ENCODE measurements at places on chromosomes 4 and X. TPM values are rescaled to one million over a fixed set of nuclear protein-coding genes. Genes with fewer than 3 reads are reported as not detected.
A peak's percentile ranks its signal among the peaks of the same experiment; 100 is the strongest.

The CACNA1F gene
- 1.2 TPM for total RNA-seq

DNA sequence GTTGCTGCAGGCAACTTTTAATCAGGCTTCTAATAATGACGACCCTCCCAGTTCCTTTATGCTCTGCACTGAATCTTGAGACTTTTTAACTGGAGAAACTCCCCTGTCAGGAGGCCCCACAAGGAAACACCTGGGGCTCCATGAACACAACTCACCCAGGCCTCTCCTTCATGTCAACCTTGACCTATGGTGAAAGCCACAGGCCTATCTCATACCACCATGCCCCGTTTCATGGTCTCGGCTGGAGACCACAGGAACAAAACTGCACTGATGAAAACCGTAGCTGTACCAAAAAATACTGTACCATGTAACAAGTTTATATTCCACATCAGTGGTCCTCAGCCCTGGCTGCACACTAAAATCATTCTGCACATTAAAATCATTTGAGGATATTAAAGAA, 57.0 kb downstream of the ZNF827 start:
- DNase-seq, result no peak

DNA sequence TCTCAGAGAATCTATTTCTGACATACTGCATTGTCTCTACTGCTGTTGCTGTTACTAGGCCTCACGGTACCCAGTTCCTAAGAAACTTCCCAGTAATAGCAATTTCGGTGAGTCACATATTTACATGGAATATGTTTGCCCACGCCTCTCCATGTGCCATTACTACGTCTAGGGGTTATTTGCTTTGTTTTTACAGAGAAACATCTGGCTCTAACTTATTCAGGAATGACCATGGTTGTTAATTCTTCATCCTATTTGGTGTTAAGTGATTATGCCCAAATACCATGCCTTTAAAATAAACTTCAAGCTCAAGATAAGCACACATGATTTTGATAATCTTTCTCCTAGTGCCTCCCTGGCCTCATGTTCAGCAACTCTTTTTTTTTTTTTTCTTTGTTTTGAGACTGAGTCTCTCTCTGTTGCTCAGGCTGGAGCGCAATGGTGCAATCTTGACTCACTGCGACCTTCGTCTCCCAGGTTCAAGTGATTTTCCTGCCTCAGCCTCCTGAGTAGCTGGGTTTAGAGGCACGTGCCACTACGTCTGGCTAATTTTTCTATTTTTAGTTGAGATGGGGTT, 101.0 kb upstream of the HS3ST1 start:
- no peak for DNase-seq

DNA sequence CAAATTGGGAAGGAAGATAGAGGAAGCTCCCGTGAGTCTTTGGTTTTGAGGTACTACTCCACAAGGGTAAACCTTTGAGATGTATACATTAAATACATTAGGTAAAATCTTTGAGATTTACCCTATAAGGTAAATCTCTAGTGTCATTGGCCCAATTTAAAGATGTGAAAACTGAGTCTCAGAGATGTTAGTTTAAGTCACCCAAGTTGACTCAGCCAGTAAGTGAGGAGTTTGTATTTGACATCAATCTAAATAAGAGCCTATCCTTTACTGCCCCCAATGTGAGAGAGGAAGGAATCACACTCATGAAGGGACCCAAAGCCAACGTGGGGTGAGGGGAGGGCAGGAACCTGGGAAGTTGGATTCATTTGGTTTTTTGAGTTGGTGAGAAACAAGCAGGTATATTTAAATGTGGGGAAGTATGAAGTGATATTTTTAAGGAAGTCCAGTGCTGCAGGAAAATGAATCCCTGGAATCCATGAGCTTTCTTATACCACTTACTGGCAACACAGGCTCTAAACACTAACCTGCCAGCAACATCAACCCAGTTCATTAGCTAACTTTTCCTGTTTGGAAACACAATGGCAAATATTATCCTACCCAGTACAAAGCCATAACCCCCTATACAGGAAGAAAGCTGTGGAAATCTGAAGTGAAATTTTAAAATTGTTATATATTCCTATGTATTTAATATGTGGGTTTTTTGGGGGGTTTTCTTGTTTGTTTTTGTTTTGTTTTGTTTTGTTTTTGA, 55.3 kb downstream of the PALLD start:
- peak; percentile 29 for DNase-seq

- no peak for DNase-seq
Observed at GRCh38 chr4:174537634-174538033, 15.3 kb upstream of the HPGD start.

- DNase-seq, result peak; percentile 9
Observed at GRCh38 chr4:47031751-47032404, 511 bp downstream of the GABRB1 start.
